ENCODE measurements at places on chromosomes 5 and 9.

DNA sequence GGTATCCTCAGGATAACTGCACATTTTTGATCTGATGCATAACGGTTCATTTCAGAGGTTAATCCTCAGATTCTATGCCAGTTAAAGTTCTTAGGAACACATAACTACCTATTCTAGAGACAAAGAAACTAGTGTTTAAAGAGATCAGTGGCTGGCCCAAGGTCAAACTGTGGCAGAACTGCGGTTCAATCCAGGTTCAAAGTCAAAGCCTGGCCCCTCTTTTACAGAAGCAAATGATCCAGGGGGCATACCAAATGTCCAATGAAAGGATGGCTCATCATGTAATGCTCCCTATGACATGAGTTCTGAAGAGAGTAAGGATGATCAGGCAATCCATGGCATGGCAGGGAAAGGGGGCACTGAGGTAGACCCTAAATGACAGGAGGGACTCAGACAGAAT lies 283.3 kb downstream of the SPOCK1 start:
- DNase-seq = no peak

DNA sequence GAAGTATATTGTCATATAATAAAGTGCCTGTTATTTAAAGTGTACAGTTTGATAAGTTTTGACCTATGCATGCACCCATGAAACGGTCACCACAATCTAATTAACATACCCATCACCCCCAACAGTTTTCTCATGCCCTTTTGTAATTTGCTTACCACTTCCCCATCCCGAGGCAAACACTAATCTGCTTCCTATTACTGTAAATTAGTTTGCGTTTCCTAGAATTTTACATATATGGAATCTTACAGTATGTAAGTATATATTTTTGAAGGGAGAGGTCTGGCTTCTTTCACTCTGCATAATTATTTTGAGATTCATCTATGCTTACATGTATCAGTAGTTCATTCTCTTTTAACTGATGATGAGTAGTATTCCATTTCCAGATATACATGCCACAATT lies 56.5 kb downstream of the AMBP start:
- DNase-seq = no peak

- no peak for DNase-seq
These were observed 16.5 kb downstream of the AGXT2 start for GRCh38 chr5:35031276-35031675.

DNA sequence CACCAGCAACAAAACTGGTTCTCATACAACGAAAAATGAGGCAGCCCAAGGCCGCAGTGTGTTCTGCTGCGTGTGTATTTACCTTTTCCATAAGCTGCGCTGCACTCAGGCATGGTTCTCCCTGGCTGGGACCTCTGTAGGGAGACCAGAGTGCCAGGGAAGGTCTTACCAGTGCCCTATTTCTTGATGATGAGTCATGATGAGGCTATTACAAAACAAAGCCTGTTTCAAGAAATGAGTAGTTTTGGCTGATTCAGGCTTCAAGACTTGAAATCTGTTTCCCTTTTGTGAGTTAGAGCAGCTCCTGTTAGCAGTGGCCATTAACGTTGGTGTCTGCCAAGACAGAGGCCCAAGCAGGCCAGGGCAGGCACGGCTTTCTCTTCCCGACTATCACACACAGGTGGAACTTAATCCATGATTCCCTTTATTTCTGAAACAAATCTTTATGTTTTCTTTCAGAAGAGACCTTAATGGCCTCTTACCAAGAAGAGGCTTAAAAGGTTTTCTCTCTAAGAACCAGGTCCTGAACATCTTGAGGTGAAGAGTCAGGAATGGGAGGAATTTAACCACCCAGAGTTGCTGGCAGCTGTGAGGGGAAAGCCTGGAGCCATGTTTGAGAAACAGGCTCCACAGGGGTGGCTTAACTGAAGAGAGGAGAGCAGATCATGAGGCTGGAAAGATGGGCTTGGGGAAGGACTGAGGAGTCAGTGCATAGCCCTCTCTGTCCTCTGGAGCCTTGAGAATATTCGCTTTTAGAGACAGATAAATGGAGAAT lies 41.4 kb upstream of the TIFAB start:
- no peak for DNase-seq

GRCh38 chr9:127926906-127927200 lies 3.7 kb downstream of the PIP5KL1 start:
- no peak for DNase-seq
